ENCODE measurements at places on chromosomes 2 and 18.

- DNase-seq: no peak
- peaks cover 35% of the 10 kb centered on the region for H3K4me1 ChIP-seq
- H3K36me3 ChIP-seq: peaks cover 18% of the 10 kb centered on the region
- no peaks in the 10 kb centered on the region for H3K27me3 ChIP-seq
- H3K27ac ChIP-seq: peak overlapping the region; percentile 98
Measured at GRCh38 chr2:174493549-174494331, 6.9 kb upstream of the GPR155 start.

GRCh38 chr2:163733956-163734355 lies 1.9 kb downstream of the FIGN start:
- DNase-seq: no peak
- H3K4me1 ChIP-seq: no peaks in the 10 kb centered on the region
- no peaks in the 10 kb centered on the region for H3K36me3 ChIP-seq
- no peak overlapping the region for H3K27ac ChIP-seq
- no peak overlapping the region for H3K4me3 ChIP-seq
- H3K27me3 ChIP-seq: peaks cover 6% of the 10 kb centered on the region

GRCh38 chr2:157150747-157151146 lies 106.8 kb upstream of the GALNT5 start:
- no peaks in the 10 kb centered on the region for H3K36me3 ChIP-seq
- no peak for DNase-seq
- no peaks in the 10 kb centered on the region for H3K4me1 ChIP-seq
- no peak overlapping the region for H3K27ac ChIP-seq
- H3K27me3 ChIP-seq: peaks cover 18% of the 10 kb centered on the region
- H3K4me3 ChIP-seq: no peak overlapping the region

DNA sequence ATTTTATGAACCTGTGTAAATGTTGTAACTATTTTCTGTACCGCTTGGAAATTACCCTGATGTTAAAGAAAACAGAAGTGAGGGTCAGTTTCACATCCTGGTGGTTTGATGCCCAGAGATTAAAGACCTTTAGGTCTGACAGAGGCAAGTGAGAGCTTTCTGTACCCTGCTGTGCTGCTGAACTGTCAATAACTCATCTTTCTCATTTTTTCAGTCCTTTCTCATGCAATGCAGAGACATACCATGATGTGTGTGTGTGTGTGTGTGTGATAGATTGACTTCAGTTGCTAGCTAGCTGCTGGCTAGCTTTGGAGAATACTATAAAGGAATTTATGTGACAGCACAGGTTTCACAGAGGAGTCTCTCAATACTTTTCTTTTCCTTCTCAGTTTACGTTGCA lies 2025.6 kb upstream of the LRRTM1 start:
- no peak overlapping the region for H3K4me3 ChIP-seq
- H3K27me3 ChIP-seq: no peaks in the 10 kb centered on the region
- H3K4me1 ChIP-seq: no peaks in the 10 kb centered on the region

DNA sequence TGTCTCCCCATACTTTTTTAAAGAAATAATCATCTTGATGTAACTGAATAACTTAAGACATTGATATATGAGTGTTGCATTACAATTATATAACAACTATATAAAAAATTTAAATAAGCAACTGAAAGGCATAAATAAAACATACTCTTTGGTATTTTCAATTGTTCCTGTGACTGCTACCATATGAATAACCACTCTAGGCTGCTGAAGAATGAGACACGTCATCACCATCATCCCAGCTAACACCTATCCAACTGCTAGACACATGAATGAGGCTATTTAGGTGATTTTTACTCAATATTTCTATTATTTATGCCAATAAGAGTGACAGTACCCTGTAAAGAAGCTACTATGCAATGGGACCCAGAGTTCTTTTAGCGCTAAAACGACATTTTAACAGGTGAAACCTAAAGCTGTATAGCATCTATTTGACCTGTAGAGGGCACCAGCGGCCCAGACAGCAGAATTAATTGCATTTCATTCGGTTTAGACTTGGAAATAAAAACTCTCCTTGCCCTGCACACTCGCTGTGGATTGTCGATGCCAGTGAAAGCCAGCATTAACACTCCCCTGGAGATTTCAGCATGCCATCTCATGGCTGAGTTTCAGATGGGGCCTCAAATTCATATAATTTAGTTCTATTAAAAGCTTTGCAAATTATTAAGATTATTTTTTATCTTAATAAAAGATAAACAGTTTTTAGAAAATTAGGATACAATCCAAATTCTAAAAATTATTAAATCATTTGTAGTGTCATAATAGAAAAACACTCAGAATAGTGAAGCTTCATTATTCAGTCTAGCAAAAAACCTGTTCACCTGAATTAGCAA lies 89.4 kb upstream of the MAP2 start:
- no peak overlapping the region for H3K27ac ChIP-seq
- H3K36me3 ChIP-seq: no peaks in the 10 kb centered on the region
- DNase-seq: no peak
- no peak overlapping the region for H3K4me3 ChIP-seq
